ENCODE measurements at places on chromosomes 6 and 20.

GRCh38 chr6:162706232-162706631 is 21.3 kb downstream of the PRKN start:
- peak; percentile 50 for DNase-seq

DNA sequence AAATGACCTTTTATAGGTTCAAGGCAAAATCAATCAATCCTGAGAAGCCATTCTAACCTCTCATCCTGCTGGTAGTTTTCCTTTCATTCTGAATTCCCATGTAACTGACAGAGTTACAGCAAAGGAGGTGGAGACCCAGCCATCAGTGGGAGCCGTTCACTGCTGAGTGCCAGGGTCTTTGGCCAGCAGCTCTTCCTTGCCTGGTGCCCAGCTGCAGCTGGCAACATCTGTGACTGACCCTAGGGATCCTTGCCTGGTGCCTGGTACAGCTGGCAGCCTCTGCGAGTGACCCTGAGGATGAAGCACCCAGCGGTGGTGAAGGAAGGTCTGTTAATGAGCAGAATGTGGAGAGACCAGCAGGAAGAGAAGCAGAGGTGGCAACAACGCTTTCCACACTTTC is 314.6 kb downstream of the THBS2 start:
- DNase-seq: no peak

- DNase-seq: no peak
Observed at GRCh38 chr6:161674930-161675682, 401.2 kb upstream of the AGPAT4 start.

DNA sequence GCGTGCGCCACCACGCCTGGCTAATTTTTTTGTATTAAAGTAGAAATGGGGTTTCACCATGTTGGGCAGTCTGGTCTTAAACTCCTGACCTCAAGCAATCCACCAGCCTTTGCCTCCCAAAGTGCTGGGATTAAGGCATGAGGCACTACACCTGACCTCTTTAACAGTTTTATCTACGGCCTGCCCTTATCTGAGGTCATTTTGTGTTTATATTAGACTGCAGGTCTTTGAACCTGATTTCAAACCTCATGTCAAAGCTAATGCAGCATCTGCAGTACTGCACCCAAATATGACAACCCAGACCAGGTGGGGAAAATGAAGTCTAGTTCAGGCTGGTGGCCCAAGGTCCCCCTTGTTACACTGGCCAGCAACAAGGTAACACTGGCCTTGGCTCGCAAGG is 89.3 kb upstream of the ARMC2 start:
- no peak for DNase-seq

GRCh38 chr6:87699576-87699975 is 2.5 kb downstream of the AKIRIN2 start:
- no peak for DNase-seq

GRCh38 chr20:30630761-30631160 is 626.7 kb upstream of the DEFB115 start:
- no peak for DNase-seq

- no peak for DNase-seq
Observed at GRCh38 chr6:142359271-142359960, 57.6 kb downstream of the ADGRG6 start.

- no peak for DNase-seq
Observed at GRCh38 chr20:53597030-53597482, 3.4 kb upstream of the ZNF217 start.

DNA sequence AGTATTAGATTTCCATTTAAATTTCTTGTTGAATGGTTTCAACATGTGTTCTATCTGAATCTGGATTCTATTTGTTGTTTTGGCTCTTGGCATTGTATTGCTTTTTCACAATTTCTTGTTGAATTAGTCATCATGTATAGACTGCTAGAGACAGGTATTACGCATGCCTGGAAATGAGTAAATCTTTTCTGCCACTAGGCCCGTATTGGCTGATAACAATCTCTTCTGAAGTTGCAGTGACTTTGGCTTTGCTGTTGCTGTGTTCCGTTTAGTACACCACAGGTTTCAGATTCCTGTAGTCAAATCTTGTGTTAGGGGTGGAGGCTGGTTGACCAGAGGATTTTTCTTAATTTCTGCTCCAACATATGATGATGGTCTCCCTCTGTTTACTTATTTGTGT is 1339.4 kb downstream of the GRIK2 start:
- no peak for DNase-seq
